ENCODE measurements at places on chromosomes 3 and 15.

DNA sequence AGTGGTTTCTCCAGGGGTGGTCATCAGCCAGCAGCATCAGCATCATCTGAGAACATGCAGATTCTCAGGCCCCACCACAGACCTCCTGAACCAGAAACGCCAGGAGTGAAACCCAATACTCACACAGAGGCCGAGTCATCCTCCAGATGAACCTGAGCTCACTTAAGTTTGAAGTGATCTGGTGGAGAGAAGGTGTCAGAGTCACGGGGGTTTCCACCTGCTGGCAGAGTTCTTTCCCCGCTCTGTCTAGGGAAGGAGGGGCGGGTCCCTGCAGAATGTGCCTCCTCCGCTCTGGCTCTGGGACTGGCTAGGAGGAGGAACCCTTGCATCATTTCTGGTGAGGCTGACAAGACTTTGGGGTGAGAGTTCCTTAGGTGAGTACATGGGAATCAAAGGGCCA is 13.3 kb upstream of the KIF23 start:
- no peak for DNase-seq

GRCh38 chr15:80816936-80817335 is 37.8 kb downstream of the CEMIP start:
- no peak for DNase-seq

DNA sequence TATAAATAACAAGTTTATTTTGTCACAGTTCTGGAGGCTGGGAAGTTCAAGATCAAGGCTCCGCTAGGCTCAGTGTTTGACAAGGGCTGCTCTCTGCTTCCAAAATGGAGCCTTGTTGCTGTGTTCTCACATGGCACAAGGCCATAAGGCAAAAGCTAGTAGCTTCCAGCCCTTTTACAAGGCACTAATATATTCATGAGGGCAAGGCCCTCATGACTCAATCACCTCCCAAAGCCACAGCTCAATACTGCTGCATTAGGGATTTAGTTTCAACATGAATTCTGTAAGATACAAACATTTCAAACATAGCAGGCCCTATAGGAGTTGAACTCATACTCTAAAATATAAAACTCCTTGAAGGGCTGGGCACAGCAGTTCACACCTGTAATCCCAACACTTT is 30.2 kb downstream of the ZBTB11 start:
- no peak for DNase-seq

DNA sequence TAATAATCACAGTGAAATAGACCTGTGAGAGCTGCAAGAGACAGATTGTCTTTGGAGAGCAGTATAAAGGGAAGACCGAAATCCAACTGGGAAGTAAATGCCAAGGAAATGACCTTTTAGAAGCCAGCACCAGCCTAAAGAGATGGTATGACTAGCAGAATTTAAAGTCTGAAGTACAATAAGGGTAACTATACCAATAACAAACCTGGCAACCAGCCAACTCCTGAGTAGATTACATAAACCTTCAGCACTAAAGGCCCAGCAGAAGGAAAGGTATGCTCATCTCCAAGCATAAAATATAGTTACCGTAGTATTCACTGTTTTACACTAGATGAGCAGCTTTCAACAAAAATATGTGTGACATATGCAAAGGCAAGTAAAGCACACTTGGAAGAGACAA is 155.1 kb upstream of the SATB1 start:
- no peak for DNase-seq

DNA sequence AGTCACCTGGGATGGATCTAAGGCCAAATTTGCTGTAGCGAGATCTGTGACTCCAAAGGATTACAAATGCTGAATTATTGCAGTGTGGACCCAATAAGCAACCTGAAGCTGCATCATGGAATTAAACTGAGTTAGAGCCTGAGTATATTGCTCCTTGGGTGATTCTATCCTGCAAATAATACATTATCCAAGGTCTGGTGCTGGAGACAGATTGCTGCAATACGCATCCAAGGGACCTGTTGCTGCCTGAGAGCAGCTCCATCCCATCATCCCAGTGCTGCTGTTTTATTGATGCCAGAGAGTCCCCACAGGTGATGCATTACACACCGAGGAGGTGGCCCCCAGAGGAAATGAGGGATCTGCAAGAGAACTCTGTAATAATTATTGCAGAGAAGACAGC is 31.6 kb upstream of the PCSK6 start:
- no peak for DNase-seq

DNA sequence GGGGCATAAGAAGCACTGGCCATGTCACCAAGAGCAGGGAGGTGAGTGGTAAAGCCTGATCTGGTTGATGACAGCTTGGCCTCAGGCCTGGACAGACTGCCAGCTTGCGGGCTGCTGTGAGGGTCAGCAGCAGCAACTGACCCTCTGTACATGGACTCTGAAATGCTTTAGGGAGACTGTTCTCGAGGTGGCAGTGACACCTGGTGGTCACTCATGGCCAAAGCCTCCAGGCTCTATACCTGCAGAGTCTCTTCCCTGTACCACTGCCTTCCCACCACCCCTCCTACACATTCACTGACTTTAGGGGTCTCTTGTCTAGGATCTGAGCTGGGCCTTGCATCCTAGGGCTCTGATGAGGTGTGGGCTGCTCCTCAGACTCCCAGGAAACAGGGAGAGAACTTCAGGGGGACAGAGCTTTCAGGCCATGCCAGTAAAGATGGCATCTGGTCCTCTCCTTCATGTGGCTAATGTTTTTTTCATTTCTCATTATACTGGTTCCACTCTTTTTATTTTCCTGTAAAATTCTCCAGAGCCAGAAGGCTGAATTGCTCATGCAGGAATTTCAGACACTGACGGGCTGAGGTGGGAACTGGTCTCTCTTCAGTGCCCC is 17.2 kb upstream of the TIMP4 start:
- no peak for DNase-seq

DNA sequence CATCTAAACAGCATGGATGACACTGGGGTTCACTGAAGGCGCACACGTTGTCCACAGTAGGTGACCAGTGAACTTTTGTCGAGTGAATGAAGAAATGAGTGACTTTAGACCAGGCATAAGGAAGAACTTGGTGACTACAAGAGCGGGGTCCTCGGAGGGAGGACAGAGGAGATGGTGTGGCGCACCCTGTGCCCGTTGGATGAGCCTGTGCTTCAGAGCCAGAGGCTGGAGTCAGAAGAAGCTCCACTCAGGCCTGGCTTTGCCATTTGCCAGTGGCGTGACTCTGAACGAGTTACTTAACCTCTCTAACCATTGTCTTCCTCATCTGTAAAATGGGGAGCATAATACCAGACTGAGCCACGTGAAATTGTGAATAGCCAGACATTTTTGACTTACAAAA is 42.2 kb downstream of the MUC4 start:
- DNase-seq, result no peak

DNA sequence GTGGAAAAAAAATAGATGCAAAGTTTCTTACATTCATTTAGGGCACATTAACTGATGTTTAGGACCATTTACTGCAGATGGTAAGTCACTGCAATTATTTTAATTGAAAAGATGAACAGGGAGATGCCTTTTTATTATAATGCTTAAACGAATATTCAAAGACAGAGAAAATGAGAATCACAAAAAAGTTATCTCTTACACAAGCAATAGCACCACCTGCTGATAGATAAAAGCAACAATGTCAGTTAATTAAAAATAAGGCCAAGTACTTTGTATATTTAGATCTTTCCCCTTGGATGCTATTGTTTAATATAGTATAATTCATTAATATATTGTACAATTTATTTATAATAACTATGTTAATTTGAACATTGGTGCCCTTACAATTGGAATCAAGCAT is 55.9 kb downstream of the IFT80 start:
- no peak for DNase-seq

DNA sequence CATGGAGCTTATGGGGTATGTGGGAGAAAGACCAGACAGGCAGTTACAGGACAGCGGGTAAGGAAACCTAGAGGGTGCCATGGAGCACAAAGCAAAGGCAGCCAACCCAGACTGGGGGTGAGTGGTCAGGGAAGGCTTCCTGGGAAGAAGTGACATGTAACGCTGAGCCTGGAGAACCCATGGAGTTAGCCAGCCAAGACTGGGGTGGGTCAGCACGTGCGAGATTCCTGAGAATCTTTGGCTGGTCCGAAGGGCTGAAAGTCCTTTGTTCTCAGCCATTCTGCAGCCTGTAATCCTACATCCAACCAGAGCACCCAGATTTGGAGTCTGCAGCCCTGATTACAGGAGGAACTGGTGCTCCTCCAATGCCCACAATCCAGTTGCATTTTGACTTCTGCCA is 120.1 kb upstream of the WNT5A start:
- no peak for DNase-seq

- DNase-seq, result no peak
Measured at GRCh38 chr3:59843821-59844220, 794.0 kb upstream of the CFAP20DC start.

GRCh38 chr3:105414841-105415240 is 48.1 kb downstream of the ALCAM start:
- DNase-seq, result no peak

DNA sequence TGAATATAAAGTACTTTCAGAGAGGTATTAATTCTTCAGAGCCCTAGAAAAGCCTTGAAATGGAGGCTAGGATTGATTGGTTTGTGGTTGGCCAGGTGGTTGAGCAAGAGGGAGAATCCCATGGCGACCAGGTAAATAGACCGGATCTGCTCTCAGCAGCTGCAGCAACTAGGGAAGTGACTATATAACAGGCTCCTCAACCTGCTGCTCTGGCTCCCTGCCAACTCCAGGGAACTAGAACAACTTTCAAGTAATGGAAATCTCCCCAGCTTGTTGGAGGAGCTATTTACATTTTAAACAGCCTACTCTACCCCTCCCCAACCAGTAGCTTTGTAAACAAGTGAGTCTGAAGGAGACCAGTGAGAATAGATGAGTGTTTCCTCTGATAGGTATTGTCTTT is 121.8 kb upstream of the CADM2 start:
- DNase-seq, result no peak

- no peak for DNase-seq
Measured at GRCh38 chr3:111197485-111197884, 125.9 kb downstream of the NECTIN3 start.

DNA sequence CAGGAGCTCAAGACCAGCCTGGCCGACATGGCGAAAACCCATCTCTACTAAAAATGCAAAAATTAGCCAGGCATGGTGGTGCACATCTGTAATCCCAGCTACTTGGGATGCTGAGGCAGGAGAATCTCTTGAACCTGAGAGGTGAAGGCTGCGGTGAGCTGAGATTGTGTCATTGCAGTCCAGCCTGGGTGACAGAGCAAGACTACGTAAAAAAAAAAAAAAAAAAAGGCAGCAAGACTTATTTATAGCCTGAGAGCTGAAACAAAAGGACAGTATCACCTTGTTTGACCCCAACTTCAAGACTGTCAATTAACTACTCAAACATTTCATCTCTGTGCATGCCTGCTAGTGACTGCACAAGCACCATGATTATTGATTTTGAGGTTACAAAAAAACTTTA is 478.9 kb upstream of the GBE1 start:
- no peak for DNase-seq

- DNase-seq, result no peak
Measured at GRCh38 chr3:135473449-135473848, 492.1 kb upstream of the PPP2R3A start.

DNA sequence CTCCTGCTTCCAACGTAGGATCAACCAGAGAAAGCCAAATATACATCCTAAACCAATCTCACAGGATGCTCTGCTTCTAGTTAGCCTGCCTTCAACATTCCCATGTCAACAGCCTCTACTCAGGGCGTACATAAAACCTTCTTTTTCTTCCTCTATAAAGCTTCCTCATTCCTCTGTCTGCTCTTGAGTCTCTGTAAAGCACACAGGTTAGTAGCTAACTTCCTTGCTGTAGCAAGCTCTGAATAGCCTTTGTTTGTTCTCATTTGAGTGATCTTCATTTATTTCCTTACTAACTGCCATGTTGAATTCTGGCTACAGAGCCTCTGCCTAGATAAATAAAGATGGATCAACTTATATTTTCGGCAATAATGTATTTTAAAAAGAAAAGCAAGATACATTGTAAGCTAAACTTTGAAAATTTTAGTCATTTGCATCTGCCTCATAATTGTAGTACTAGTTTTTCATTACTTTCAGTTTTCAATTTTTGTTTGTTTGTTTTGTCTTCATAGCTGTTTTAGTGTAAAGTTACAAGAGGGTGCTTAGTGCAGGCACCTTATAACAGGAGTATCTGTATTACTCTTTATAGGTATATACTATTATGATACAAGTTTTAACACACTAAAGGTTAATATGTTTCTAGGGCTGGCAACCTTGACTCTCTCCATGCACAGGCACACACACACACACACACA is 498.2 kb downstream of the PYDC2 start:
- no peak for DNase-seq

DNA sequence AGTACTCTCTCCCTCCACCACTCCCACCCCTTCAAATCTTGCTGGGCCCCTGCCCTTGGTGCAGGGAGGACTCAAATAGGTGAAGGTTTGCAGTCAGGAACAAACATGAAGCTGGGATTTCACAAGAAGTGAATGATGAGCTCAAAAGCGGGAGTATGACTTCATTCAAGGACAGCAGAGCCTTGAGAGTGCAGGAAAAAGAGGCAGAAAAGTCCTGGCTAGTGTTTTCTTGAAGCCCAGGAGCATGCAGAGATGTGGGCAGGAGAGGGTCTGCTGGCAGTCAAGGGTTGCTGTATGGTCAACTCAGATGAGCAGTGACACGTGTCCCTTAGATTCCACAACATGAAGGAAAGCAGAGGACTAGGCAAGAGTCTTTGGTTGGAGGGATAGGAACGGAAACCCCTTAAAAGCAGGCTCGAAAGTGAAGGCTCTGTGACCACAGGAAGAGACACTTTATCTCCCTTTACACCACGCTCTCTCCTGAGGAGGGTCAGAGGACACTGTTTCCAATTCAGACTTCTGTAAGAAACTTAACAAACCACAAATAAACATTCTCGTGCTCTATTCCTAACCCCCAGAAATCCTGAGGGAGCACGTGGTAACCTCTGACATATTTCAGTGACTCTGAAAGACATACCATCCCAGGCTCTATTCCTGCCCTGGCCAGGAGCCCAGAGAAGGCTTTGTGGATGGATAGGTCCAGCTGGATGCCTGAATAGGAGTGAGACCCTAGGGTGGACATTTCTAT is 168.0 kb upstream of the NDN start:
- no peak for DNase-seq

DNA sequence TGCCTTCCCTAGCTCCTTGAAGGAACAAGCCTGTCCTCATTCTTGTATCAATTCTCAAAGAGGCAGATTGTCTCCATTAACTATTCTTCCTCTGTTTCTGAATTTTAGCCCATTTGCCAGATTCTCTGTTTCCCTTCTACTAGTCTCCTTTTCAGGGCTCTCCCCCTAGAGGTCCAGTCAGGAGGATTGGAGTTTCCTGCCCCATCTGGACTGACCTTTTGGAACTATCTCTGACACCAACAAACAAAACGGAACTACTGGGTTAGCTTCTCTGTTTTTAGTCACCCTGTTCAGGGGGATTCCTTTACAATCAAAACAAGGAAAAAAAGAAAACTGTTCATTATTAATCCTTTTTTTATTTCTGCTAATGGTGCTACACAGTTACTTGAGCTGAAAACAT is 10.2 kb upstream of the KPNA4 start:
- no peak for DNase-seq

DNA sequence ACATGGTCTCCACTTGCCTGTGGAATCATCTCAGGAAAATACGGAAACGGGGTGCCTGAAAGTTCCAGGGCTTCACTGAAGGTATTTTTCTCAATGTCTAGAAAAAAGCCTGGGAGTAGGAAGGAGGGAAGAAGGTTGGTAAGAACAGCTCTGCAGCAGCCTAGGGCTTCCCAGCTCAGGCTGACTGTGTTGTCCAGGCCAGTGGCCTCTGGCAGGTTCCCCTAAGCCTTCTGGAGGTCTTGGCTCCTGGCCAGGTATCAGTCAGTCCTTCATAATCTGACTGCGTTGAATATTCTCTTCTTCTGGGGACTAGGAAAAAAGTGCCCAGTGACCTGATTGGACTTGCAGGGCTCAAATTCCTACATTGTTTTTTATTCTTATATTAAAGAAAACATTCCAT is 38.6 kb downstream of the SSR3 start:
- no peak for DNase-seq
